ENCODE measurements at places on chromosomes 5 and 9. TPM values are rescaled to one million over a fixed set of nuclear protein-coding genes. Genes with fewer than 3 reads are reported as not detected.

GRCh38 chr5:5416733-5417132, 5.7 kb upstream of the ICE1 start:
- DNase-seq, result no peak

GRCh38 chr5:111326551-111326950, 102.4 kb downstream of the CAMK4 start:
- no peak for DNase-seq

- DNase-seq, result no peak
Measured at GRCh38 chr5:133402775-133403174, 209.6 kb downstream of the FSTL4 start.

GRCh38 chr9:124450931-124451661, 845 bp downstream of the ADGRD2 start:
- no peak for DNase-seq

- no peak for DNase-seq
Measured at GRCh38 chr9:92616655-92617111, 53.2 kb downstream of the IPPK start.

DNA sequence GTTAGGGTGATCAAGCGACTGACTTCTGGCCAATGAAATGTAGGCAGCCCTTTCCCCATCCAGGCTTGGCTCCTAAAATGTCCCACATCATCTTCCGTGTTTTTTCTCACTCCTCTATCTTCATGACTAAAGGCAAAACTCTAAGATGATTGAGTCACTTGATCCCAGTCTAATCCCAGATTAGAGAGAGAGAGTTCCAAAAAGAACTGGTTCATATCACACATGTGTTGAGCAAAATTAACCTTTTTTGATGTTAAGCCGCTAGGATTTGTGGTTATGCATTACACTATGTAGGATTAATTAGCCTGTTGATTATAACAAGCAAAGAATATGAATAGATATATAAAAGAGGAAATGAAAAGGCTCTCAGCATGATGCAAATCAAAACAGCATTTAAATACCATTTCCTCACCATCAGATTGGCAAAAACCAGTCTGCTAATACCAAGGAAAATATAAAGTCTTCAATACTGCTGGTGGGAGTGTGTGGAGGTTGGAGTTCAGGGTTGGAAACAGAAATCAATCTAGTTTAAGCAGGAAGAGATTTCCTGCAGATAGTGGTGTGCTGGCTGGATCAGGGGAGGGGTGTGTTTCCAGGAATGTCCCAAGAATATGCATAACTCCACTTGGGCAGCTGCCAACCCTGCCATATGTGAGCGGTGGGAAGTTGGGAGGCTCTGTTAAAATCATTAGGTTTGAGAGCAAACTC, 187.6 kb upstream of the S1PR3 start:
- no peak for DNase-seq

Gene ANKRD18B
- total RNA-seq, result 0.65 TPM

Gene SOHLH1
- not detected for total RNA-seq

Gene ANKRD33B
- 5.8 TPM for total RNA-seq
